Tibial nerve (tissue), 4 donors: ENCODE measurements at places on chromosomes 16 and 17. TPM values are rescaled to one million over a fixed set of nuclear protein-coding genes. Genes with fewer than 3 reads are reported as not detected.

DNA sequence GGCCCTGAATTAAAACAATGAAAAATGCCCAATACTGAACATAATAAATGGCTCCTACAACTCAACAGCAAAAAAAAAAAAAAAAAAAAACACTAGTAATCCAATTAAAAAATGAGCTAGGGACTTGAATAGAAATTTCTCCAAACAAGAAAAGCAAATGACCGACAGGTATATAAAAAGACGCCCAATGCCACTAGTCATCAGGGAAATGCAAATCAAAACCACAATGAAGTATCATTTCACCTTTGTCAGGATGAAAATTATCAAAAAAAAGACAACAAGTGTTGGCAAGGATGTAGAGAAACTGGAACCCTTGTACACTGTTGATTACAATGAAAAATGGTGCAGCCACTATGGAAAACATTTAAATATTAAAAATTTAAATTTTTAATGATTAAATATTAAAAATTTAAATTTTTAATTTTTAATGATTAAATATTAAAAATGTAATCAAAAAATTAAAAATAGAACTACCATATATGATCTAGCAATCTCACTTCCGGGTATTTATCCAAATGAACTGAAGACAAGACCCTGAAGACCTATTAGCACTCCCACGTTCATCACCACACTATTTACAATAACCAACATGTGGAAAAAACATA, 28.1 kb downstream of the BBS2 start:
- no peak for DNase-seq

- DNase-seq: no peak
Observed at GRCh38 chr17:81025065-81025740, 9.7 kb upstream of the BAIAP2 start.

DNA sequence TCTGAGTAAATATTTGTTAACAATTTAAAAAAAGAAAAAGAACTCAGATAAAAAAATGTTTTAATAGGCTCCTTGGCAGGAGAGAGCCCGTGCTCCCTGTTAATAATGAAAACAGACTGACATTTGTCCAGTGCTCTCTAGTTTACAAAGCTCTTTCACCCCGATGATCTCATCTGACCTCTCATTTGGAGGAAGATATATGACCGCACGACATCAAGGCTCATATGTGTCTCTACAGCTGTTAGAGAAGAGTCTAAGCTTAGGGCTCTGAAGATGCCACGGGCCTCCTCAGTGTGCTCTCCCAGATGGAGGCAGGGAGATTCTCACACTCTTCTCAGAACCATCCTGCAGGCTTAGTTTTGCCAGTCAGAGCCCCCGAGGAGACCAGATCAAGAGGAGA, 280.8 kb upstream of the IRX5 start:
- no peak for DNase-seq

The TPSD1 gene
- 2.7 TPM for total RNA-seq

DNA sequence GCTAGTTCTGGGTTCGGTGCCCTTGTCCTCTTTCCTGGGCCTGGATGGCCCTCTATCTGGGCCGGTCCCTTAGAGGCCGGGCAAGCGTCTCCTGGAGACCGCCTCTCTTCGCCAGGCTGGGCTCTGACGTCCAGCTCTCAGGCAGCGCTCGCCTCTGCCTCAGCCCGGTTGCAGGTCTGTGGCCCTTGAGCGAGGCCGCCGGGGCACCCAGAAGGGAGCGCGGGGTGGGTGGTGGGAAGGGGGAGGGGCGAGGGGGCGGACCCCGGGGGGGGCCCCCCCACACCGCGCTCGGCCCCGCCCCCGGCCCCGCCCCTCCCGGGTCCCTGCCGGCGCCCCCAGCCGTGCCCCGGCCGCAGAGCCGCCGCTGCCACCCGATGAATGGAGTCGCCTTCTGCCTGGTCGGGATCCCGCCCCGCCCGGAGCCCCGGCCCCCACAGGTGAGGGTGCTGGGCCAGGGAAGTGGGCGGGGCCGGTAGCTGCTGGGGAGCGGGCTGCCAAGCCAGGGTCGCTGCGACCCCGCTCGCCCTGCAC, at the start of gene ARHGAP23:
Gene ARHGAP23 (plus strand): TSS at position 353 of the 531 bp plus-strand sequence. CDS start 22 bp downstream, at position 375.
- DNase-seq: no peak

The AOC2 gene
- total RNA-seq: 2.0 TPM

The ENO3 gene
- total RNA-seq: 8.4 TPM

DNA sequence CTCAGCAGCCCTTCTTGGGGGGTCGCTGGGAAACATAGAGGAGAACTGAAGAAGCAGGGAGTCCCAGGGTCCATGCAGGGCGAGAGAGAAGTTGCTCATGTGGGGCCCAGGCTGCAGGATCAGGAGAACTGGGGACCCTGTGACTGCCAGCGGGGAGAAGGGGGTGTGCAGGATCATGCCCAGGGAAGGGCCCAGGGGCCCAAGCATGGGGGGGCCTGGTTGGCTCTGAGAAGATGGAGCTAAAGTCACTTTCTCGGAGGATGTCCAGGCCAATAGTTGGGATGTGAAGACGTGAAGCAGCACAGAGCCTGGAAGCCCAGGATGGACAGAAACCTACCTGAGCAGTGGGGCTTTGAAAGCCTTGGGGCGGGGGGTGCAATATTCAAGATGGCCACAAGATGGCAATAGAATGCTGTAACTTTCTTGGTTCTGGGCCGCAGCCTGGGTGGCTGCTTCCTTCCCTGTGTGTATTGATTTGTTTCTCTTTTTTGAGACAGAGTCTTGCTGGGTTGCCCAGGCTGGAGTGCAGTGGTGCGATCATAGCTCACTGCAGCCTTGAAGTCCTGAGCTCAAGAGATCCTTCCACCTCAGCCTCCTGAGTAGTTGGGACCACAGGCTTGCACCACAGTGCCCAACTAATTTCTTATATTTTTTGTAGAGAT, 3.4 kb downstream of the STH start:
- peak; percentile 81 for DNase-seq

DNA sequence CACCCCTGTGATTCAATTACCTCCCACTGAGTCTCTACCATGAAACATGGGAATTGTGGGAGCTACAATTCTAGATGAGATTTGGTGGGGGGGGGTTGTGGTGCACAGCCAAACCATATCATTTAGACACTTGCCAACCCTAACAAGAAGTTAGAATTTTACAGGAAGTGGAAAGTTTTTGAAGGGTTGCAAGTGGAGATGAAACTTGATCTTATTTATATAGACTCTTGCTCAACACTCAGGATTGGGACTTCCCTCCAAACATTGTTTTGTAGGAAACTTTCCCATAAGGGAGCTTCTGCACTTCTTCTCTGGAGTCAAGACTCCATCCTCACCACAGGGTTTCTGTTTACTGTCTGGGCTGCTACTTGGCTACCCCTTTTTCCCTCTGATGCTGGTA, 266.7 kb upstream of the CDH11 start:
- no peak for DNase-seq

DNA sequence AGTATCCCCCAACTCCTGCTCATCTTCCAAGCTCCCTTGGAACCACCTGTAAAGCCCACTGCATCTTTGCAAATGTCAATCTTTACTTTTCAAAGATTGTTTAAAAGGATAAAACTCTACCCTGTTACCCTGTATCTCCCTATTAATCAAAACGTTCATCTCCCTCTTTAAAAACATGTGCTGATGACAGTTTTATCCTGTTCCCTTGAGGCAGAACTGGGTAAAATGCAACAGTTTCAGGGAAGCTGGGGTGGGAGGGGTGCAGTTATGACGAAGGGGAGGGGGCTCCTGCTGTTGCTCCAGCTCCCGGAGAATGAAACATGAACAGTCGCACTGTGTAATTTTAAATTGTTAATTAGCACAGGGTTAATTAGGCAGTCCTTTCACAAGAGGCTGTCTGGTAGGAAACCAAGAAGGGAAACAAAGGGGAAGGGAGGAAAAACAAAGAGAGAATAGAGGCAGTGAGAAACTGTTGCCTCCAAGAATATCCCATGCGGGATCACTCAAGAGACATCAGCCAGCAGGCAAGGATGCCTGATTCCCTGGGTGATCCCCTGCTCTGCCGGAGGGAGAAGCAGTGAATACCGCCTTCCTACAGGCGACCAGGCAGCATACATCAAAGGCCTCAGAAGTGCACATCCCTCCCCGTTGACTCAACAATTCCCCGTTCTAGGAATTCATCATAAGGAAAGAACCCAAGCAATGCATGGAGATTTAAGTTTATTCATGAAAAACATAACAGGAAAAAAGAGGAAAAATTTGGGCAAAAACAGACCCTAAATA, 84.2 kb downstream of the ZFHX3 start:
- DNase-seq: no peak

The SLC6A2 gene
- 0.59 TPM for total RNA-seq

DNA sequence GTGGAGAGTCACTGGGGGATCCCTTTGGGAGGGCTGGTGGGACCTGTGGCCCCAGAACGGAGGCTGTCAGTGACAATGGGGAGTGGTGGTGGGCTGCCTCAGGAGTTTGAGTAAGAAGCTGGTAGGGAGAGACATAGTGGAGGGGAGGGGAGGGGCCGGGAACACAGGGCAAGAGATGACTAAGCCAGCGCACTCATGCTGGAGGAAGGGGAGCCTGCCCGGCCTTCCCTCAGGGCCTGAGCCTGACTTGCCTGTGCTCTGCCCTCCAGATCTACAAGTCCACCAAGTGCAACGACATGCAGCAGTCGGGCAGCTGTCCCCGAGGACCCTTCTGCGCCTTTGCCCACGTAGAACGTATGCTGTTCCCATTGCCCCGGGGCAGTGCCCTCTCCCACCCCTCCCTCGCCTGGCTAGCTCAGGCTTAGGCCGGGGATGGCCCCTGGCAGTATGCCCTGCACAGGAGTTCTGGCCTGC, 29.3 kb downstream of the UNC13D start:
- no peak for DNase-seq

DNA sequence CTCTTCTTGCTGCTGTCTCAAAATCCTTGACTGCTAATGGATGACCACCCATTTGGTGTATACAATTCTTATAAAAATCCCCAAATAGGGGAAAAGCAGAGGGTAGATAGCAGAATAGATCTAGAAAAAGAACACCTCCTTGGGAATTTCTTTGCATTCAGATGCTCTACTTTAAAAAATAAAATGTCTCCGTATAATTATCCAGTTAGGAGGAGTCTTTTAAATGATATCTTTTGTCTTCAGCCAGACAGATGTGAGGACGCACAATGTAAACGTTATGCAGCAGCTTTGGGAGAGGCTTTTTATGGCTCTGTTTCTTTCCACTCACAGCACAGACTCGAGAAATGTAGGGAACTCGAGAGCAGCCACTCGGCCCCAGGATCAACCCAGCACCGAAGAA, 300.2 kb downstream of the IRF8 start:
- DNase-seq: no peak

The CSH1 gene
- total RNA-seq: not detected

The TBC1D3H gene
- total RNA-seq: 5.9 TPM

The CDRT15 gene
- not detected for total RNA-seq

The DLX4 gene
- total RNA-seq: not detected

The WSB1 gene
- 208 TPM for total RNA-seq

The PER1 gene
- 157 TPM for total RNA-seq

DNA sequence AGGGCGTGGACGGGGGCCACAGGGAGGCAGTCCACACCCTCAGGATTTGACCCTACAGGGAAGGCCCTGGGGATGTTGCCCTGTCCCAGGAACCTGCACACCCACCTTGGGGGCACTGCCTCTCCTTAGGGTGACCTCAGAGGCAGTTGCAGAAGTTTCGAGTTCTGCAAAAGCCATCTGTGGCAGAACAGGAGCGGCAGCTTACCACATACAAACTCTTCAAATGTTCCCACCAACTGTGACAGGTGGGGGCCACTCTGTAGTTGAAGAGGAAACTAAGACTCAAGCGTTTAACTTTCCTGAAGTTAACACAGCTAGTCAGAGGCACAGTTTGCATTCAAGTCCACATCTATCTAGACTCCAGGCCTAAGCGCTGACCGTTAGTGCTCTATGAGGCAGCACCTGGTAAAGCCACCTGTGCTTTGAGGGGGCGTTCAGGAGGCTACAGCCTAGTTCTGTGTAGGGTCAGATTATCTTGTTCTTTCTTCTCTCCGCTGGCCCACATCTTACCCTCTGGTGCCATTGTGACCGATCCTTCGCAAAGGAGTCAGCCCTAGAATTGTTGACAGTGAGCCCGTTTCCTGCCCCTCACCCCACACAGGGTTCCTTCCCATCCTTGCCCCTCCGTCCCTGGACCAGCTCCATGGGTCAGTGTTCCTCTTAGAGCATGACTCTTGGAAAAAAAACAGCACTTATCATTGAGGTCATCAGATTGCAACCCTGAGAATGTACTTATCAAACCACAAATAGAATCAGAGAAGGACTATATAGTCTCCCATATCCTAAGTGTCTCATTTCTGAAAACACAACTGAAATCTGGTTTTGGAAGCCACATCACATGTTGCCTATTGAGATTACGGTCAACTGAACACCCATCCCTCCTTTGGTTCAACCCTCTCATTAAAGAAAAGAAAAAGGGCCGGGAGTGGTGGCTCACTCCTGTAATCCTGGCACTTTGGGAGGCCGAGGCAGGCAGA, 45.4 kb downstream of the CDH1 start:
- no peak for DNase-seq

- DNase-seq: no peak
Observed at GRCh38 chr17:31554930-31555329, 163.5 kb downstream of the RAB11FIP4 start.

GRCh38 chr17:75589919-75590303, 2.3 kb downstream of the MYO15B start:
- DNase-seq: no peak

- no peak for DNase-seq
Observed at GRCh38 chr17:9200699-9201359, 179.5 kb downstream of the NTN1 start.

GRCh38 chr16:53045341-53046220, 7.1 kb downstream of the CHD9NB start:
- DNase-seq: no peak

The ABCC12 gene
- total RNA-seq: not detected

DNA sequence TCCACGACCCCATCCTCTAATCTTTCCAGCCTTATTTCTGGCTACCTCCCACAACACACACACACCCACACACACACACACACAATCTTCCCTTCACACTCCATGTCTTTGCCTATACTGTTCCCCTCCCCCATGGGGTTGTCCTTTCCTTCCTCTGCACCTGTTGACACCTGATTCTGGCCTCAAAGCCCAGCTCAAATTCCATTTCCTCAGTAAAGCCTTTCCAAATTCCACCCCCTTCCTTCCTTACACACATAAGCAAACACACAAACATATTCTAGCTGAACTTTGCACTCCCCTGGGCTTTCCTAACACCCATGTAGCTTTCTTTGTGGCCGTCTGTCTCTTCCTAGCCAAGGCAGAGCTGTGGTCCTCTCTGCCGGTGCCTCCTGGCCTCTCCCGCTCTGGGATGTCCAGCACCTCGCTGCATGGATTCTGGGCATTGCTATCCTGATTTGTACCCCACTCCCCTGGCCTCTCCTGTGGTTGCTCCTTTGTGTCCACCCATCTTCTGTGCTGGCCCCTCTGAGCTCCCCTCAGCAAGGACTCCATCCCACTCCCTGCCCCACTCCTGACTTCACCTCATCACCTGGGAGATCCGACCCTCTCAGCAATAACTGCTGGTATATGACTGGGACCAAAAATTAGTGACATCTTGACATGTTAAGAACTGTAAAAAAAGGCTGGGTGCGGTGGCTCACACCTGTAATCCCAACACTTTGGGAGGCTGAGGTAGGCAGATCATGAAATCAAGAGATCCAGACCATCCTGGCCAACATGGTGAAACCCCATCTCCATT, 8.4 kb upstream of the SRCIN1 start:
- DNase-seq: no peak

GRCh38 chr17:9451934-9452333, 123.7 kb downstream of the STX8 start:
- DNase-seq: no peak

GRCh38 chr16:3038896-3039295, 2.2 kb upstream of the BICDL2 start:
- no peak for DNase-seq

The SEZ6L2 gene
- 1.7 TPM for total RNA-seq

The GPRC5C gene
- 43.5 TPM for total RNA-seq

GRCh38 chr17:75846692-75847613, 2.7 kb upstream of the UNC13D start:
- no peak for DNase-seq

The DNAAF8 gene
- total RNA-seq: 15.3 TPM

The CA7 gene
- total RNA-seq: not detected
